ENCODE measurements at places on chromosomes 7 and 10.
A peak's percentile ranks its signal among the peaks of the same experiment; 100 is the strongest.

- peaks cover 4% of the 10 kb centered on the region for H3K27me3 ChIP-seq
- DNase-seq, result no peak
- H3K4me3 ChIP-seq, result no peak overlapping the region
- no peaks in the 10 kb centered on the region for H3K36me3 ChIP-seq
Observed at GRCh38 chr7:156178857-156179256, 366.6 kb upstream of the SHH start.

DNA sequence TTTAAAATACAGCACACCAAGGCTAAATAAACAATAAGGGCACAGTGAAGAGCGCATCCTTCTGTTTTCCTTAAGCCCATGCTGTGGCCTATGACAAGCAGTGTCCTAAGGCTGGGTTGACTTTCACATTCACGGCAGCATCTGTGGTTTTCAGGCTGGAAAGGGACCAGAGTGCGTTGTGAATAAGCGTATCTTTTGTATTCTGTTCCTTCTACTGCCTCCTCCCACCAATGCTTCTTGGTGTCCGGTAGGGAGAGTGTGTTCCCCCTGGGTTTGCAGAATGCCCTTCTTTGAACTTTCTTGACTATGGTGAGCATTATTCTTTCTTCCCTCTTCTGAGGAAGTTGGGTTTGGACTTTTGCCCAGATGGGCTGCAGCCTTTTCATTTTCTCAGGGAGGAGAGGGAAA lies 73.6 kb downstream of the ABCA13 start:
- H3K27ac ChIP-seq, result no peak overlapping the region
- H3K4me1 ChIP-seq, result no peaks in the 10 kb centered on the region
- no peak for DNase-seq
- H3K27me3 ChIP-seq, result no peaks in the 10 kb centered on the region
- H3K36me3 ChIP-seq, result no peaks in the 10 kb centered on the region
- H3K4me3 ChIP-seq, result no peak overlapping the region

- no peaks in the 10 kb centered on the region for H3K27me3 ChIP-seq
- H3K4me3 ChIP-seq, result no peak overlapping the region
- H3K4me1 ChIP-seq, result no peaks in the 10 kb centered on the region
- no peak for DNase-seq
- H3K27ac ChIP-seq, result no peak overlapping the region
- no peaks in the 10 kb centered on the region for H3K36me3 ChIP-seq
Observed at GRCh38 chr7:148020679-148021078, 569.9 kb upstream of the C7orf33 start.

GRCh38 chr10:43205681-43206390 lies 61.0 kb downstream of the RASGEF1A start:
- no peaks in the 10 kb centered on the region for H3K36me3 ChIP-seq
- no peaks in the 10 kb centered on the region for H3K27me3 ChIP-seq
- H3K4me1 ChIP-seq, result peaks cover 21% of the 10 kb centered on the region
- H3K27ac ChIP-seq, result no peak overlapping the region
- H3K4me3 ChIP-seq, result no peak overlapping the region

- H3K36me3 ChIP-seq, result no peaks in the 10 kb centered on the region
- DNase-seq, result peak; percentile 9
- peaks cover 3% of the 10 kb centered on the region for H3K4me1 ChIP-seq
Observed at GRCh38 chr10:111109501-111110242, 32.8 kb downstream of the ADRA2A start.

GRCh38 chr10:123621492-123621891 lies 44.7 kb upstream of the GPR26 start:
- no peak overlapping the region for H3K4me3 ChIP-seq
- H3K27me3 ChIP-seq, result no peaks in the 10 kb centered on the region
- H3K27ac ChIP-seq, result no peak overlapping the region
- H3K36me3 ChIP-seq, result no peaks in the 10 kb centered on the region
- no peak for DNase-seq

- H3K36me3 ChIP-seq, result no peaks in the 10 kb centered on the region
- no peaks in the 10 kb centered on the region for H3K27me3 ChIP-seq
- H3K4me1 ChIP-seq, result no peaks in the 10 kb centered on the region
- no peak overlapping the region for H3K27ac ChIP-seq
- H3K4me3 ChIP-seq, result no peak overlapping the region
- no peak for DNase-seq
Observed at GRCh38 chr7:136078630-136079029, 101.5 kb upstream of the MTPN start.

GRCh38 chr7:18780266-18780665 lies 284.7 kb downstream of the HDAC9 start:
- H3K4me3 ChIP-seq, result no peak overlapping the region
- H3K36me3 ChIP-seq, result no peaks in the 10 kb centered on the region
- no peaks in the 10 kb centered on the region for H3K4me1 ChIP-seq

DNA sequence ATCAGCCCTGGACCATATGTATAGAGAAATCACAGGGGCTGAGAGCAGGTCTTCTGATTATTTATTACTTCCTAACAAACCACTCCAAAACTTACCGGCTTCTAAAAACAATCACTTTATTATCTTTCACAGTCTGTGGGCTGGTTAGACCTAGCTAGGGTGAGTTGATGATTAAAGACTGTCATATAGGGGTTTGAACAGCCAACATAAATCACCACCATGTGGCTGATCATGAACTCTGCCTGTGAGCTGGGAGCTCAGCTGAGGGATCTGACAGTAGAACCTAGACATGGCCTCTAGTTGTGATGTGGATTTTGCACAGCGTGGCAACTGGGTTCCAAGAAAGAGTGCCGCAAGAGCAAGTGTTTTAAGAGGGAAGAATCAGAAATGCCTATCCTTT lies 305.4 kb downstream of the CSTF2T start:
- H3K4me1 ChIP-seq, result peaks cover 32% of the 10 kb centered on the region
- no peaks in the 10 kb centered on the region for H3K36me3 ChIP-seq
- no peak for DNase-seq
- H3K4me3 ChIP-seq, result no peak overlapping the region
- no peaks in the 10 kb centered on the region for H3K27me3 ChIP-seq

DNA sequence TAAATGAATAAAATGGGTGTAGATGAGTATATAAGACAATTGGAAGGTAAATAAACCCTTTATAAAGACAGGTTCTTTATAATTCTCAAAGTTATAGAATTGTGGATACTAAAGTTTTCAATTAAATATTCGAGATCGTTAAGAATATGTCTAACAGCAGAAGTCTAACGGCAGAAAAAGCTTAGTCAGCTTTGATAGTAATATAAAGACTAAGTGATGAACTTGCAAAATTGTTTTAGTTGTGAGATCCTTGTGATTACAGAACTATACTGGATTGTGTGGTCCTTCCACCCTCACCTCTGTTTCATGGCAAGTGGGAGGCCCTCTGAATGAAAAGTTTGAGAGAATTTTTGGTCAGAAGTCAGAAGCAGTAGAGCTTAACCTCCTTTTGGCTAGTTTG lies 2.3 kb downstream of the THNSL1 start:
- H3K4me1 ChIP-seq, result no peaks in the 10 kb centered on the region
- no peaks in the 10 kb centered on the region for H3K36me3 ChIP-seq
- DNase-seq, result no peak
- no peaks in the 10 kb centered on the region for H3K27me3 ChIP-seq

- no peaks in the 10 kb centered on the region for H3K27me3 ChIP-seq
- no peak overlapping the region for H3K4me3 ChIP-seq
- peak overlapping the region; percentile 87 for H3K27ac ChIP-seq
- no peak for DNase-seq
- peaks cover under 1% of the 10 kb centered on the region for H3K36me3 ChIP-seq
- H3K4me1 ChIP-seq, result peaks cover 70% of the 10 kb centered on the region
Observed at GRCh38 chr10:103792547-103792946, 62.8 kb downstream of the SH3PXD2A start.

- peak; percentile 64 for DNase-seq
- H3K27ac ChIP-seq, result no peak overlapping the region
- H3K4me3 ChIP-seq, result no peak overlapping the region
- H3K4me1 ChIP-seq, result peaks cover 29% of the 10 kb centered on the region
- H3K36me3 ChIP-seq, result no peaks in the 10 kb centered on the region
Observed at GRCh38 chr7:140304191-140304799, 94.0 kb downstream of the SLC37A3 start.

GRCh38 chr10:78457804-78458482 lies 424.3 kb downstream of the RPS24 start:
- no peaks in the 10 kb centered on the region for H3K27me3 ChIP-seq
- peaks cover 15% of the 10 kb centered on the region for H3K4me1 ChIP-seq
- H3K36me3 ChIP-seq, result no peaks in the 10 kb centered on the region
- H3K4me3 ChIP-seq, result no peak overlapping the region

- H3K27ac ChIP-seq, result peak overlapping the region; percentile 72
- no peaks in the 10 kb centered on the region for H3K27me3 ChIP-seq
- no peaks in the 10 kb centered on the region for H3K36me3 ChIP-seq
- peaks cover 80% of the 10 kb centered on the region for H3K4me1 ChIP-seq
Observed at GRCh38 chr10:124739986-124740368, 4.2 kb downstream of the FAM53B start.

GRCh38 chr7:95549818-95550529 lies 46.3 kb downstream of the PDK4 start:
- peak; percentile 80 for DNase-seq
- H3K27ac ChIP-seq, result peak overlapping the region; percentile 89
- no peaks in the 10 kb centered on the region for H3K36me3 ChIP-seq
- H3K27me3 ChIP-seq, result no peaks in the 10 kb centered on the region
- peaks cover 70% of the 10 kb centered on the region for H3K4me1 ChIP-seq

DNA sequence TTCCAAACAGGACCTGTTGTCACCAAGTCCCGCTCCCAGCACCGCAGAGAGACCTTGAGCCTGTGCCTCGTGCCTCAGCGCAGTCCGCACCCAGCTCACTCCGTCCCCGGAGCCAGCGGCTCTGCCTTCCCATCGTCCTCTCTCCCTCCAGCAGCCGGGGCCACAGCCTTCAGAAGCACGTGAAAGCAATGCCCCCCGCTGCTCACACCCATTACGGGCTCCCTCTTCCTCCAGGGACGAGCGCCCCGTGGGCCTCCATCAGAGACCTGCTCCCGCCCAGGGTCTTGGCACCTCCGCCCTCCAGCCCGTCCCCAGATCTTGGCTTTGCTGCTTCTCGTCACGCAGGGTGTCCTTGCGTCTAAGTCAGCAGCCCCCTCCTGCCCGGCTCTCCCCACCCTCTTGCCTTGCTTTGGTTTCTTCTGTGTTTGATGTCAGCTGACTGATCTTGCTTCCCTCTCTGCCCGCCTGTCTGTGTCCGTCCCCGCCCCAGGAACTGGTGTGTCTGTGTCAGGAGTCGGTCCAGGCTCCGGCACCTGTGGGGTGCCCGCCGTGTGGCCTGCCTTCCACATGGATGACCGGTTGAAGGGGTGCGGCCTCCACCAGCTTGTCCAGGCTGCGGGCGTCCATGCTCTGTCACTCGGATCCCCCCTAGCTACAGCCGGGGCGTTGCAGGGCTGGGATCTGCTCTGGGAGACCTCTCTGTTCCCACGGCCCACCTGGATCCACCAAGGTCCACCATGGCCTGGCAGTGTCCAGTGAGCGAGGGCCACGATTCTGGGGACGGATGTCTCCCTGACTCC lies 61.9 kb downstream of the FOXL3 start:
- no peak for DNase-seq
- no peaks in the 10 kb centered on the region for H3K36me3 ChIP-seq
- H3K4me1 ChIP-seq, result peaks cover 8% of the 10 kb centered on the region
- no peaks in the 10 kb centered on the region for H3K27me3 ChIP-seq
- H3K27ac ChIP-seq, result no peak overlapping the region

DNA sequence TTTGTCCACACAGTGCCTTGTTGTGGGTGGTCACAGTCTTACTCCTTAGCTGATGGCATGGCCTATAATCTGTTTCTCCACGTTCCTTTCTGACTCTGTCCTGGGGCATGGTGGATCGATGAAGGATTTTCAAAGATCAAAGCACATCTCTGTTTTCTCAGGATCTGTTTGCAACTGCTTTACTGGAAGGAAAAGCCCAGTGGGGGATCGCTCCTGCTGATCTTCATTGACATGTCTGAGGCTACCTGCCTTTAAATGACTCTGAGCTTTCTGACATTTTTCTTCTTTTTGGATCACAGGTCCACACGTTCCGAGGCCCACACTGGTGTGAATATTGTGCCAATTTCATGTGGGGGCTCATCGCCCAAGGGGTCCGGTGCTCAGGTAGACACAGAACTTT lies 68.0 kb upstream of the PRR15 start:
- H3K27me3 ChIP-seq, result no peaks in the 10 kb centered on the region
- no peaks in the 10 kb centered on the region for H3K4me1 ChIP-seq
- H3K4me3 ChIP-seq, result no peak overlapping the region
- no peak overlapping the region for H3K27ac ChIP-seq
- no peaks in the 10 kb centered on the region for H3K36me3 ChIP-seq

- no peaks in the 10 kb centered on the region for H3K27me3 ChIP-seq
- DNase-seq, result no peak
- H3K4me1 ChIP-seq, result peaks cover 6% of the 10 kb centered on the region
- H3K36me3 ChIP-seq, result no peaks in the 10 kb centered on the region
- H3K27ac ChIP-seq, result no peak overlapping the region
Observed at GRCh38 chr7:39749177-39749576, 125.8 kb downstream of the RALA start.

DNA sequence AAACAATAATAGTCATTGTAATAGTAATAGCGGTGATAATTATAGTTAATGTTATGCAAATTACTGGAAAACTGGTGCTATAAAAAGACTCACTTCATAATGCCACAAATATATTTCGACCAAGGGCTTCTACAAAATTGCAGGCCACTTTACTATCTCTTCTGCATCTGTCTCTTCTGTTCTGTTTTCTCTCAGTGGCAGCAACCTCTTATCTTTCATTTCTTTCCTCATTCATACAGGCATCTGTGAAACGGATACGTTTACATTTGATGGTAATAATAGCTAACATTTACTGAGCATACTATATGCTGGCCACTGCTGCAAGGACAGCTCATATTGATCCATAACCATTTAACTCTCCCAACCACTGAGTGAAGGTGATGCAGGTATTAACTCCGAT lies 537.4 kb upstream of the PFKP start:
- no peak overlapping the region for H3K27ac ChIP-seq
- H3K4me1 ChIP-seq, result no peaks in the 10 kb centered on the region
- no peak overlapping the region for H3K4me3 ChIP-seq
- DNase-seq, result no peak
- peaks cover 4% of the 10 kb centered on the region for H3K27me3 ChIP-seq

DNA sequence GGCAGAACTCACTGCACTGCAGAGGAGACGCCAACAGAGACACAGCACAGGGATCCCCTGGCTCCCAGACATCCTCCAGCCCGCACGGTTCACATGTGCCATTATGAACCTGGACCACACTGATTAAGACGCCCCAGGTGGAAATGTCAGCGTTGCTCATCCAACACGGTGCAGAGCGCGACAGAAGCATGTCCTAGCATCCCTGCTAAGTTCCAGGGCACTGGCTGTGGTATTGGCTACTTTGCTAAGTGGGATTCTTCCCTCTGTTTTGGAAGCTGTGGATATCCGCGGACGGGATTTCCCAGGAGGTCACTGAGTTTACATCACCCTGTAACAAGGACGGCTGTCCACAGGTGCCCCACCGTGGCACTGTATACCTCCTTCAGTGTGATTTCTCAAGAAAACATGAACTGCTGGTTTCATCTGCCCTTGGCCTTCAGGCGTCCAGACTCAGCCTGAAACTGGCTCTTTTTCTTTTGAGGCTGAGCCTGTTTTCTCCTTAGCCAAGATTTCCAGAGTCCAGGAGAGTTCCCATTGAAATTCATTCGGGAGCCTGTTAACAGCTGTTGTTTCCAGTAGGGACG lies 324.0 kb downstream of the WDR37 start:
- no peaks in the 10 kb centered on the region for H3K36me3 ChIP-seq
- peaks cover 17% of the 10 kb centered on the region for H3K27me3 ChIP-seq
- peak; percentile 10 for DNase-seq
